ENCODE measurements at places on chromosomes 6 and 20.

GRCh38 chr6:51684603-51685002, 402.8 kb downstream of the PKHD1 start:
- no peak for DNase-seq

GRCh38 chr6:80742481-80742880, 636.0 kb downstream of the BCKDHB start:
- no peak for DNase-seq

GRCh38 chr6:68726992-68727391, 91.9 kb downstream of the ADGRB3 start:
- DNase-seq, result no peak

- DNase-seq, result no peak
Observed at GRCh38 chr6:1908784-1909183, 299.1 kb downstream of the FOXC1 start.

DNA sequence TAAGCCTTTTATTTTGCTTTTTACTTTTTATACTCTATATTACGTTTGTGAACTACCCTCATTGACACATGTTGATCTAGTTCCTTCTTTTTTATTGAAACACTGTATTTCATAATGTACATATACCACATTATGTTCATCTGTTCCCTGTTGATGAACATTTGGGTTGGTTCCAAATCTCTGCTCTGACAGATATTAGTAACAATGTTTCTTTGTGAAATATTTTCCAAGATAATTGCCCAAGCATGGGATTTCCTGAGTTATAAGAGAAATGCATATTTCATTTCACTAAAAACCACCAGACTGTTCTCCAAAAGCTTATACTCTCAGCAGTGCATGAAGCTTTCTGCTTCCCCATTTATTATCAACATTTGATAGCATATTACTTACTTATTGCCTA, 44.2 kb upstream of the TNFRSF21 start:
- no peak for DNase-seq

- DNase-seq, result no peak
Observed at GRCh38 chr6:134249759-134250602, 67.9 kb downstream of the SGK1 start.

GRCh38 chr6:25875563-25875905, 1.5 kb upstream of the SLC17A3 start:
- DNase-seq, result no peak

DNA sequence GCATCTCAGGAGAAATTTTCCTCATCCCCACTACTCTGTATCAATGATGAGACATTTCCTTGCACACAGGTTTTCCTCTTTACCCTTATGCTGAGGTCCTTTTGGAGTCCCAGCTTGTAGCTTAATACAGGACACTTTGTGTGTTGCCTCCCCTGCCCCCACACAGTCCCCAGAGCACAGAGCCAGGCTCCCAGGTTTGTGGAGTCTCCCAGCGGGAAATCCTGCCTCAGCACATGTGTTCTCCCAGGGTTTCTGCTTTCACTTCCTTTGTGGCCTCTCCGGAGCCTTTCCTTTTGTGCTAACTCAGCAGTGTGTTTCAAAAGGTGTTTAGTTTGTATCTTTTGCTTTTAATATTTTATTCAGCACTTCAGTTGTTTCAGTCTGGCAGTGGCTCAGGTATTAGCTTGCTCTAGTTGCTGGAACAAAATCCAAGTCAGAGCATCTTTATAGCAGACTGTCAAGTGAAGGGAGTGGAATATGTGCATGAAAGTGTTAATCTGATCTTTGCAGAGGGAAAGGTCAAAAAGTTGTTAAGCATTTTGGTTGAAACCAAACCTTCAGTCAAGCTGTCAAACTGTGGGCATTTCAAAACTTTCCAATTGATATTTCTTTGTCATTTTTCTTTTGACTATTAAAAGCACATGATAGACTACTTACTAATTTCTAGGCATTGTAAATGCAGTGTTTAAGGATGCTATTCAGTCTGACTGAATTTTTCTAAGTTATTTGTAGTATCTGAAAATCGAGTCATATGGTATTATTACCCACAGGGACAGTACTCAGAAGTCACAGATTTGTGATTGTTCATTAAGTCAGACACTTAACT, 8.6 kb downstream of the SNX9 start:
- DNase-seq, result no peak

DNA sequence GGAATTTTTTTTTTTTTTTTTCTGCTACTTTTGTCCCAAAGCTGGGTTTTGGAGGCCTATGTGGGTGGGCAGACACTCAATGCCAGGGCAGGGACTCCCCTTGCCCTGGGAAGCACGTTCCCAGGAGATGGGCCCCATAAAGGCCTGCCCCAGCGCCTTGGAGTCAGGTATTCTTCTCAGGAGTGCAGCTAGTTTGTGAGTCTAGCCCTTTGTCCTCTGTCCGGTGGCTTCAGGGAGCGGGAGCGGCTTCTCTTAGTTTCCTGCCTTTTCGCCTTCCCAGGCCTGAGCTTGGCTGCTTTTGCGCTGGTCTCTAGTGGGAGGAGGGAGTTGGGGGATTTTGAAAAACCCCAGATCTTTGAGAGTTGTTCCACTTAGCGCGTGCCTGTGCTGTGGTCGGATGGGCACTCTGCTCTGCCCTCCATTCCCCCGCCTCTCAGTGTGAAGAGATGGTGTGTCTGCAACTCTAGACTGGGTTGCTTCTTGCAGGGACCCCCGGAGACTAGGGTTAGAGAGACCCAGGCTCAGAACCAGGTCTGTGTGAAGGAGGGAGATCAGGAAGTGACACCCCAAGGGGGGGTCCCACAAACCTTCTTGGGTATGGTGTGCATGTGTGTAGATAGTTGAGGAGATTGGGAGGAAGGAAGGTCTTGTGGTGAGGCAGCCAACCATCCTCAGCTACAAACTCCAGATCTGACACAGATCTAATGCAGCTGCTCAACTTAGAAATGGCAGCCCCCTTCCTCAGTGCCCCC, 1.3 kb downstream of the PLCG1 start:
- DNase-seq, result no peak

DNA sequence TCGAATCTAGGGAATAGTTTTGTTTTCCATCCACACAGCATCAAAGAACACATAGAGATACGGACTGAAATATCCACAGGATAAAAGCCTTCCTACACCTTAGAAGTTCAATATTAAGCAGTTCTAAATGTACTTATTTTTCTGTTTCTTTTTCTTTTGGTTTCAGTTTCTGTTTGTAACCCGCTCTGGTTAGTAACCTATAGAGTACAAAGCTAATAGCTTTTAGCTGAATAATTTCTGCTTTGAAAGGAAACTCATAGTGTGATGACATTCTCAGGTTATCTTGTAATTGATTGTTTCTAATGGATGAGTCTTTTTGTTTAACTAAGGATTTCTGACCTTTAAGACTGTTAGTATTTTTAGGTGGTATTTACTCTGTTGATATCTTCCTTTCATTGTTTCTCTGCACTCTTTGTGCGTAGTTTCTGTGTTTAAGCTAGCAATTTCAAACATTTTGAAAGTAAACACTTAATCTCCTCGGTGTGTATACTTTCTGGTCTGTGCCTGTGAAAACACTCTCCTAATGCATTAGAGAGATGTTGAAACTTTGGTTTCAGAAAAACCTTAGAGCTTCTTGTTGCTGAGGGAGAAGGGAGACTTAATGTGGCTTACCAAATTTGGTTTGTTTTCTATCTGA, 385.5 kb downstream of the HDGFL1 start:
- DNase-seq, result no peak

DNA sequence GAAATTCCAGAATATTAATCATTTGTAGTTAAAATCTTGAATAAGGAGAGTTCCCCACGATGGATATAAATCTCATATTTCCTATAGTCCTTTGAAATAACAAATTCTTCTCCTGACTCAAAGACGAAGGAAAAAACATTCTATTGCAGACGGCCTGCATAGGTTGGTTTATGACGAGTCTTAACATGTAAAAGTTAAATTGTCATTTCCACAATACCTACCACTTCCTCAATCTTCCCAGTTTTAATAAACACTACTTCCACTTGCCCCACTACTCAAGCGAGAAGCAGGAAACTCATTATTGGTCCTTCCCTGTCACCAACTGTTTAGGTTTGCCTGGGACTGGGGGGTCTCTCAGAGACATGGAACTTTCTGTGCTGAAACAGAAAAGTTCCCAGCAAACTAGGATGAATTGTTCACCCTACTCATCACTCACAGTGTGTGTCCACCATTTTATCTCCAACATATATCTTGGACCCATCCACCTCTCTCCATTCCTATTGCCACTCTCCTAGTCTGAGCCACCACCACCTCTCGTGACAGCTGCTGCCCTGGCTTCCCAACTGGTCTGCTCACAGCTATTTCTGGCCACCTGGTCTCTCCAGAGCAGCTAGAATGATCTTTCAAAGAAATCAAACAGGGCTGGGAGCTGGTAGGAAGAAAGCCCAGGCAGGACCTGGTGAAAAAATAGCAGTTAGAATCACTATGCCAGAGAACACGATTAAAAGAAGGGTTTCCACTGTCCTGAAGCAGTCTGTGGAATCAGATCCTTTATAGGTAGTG, 15.1 kb upstream of the ZSCAN9 start:
- DNase-seq, result no peak

GRCh38 chr20:13533946-13534345, 104.8 kb downstream of the TASP1 start:
- DNase-seq, result no peak

GRCh38 chr6:126890055-126890454, 228.4 kb upstream of the RSPO3 start:
- no peak for DNase-seq

- DNase-seq, result no peak
Observed at GRCh38 chr20:43936104-43936770, 21.6 kb downstream of the TOX2 start.

DNA sequence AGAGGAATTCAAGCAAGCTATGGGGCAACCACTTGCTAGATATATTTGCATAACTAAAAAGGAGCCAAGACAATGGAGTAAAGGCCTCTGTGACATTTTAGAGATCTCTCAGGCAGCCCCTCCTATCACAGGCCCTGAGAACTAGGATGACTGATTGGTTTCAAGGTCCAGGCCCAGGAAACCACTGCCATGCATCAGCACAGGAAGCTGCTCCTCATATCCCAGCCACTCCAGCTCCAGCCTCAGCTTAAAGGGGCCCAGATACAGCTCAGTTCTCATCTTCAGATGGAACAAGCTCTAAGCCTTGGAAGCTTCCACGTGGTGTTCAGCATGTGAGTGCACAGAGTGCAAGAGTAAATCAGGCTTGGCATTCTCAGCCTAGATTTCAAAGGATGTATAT, 21.1 kb upstream of the THBS2 start:
- no peak for DNase-seq

- DNase-seq, result no peak
Observed at GRCh38 chr6:135703621-135704020, 147.9 kb upstream of the PDE7B start.

DNA sequence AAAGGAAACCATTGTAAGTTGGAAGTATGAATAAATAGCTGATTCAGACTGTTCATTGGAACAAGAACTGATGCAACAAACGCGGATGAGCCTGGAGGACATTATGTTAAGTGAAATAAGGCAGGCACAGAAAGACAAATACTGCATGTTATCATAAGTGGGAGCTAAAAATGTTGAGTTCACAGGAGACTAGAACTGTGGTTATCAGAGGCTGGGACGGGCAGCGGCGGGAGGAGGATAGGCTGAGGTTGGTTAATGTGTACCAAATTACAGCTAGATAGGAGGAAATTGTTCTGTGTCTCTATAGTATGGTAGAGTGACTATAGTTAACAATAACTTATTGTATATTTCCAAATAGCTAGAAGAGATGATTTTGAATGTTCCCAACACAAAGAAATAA, 40.8 kb downstream of the FAM229B start:
- no peak for DNase-seq

- DNase-seq, result no peak
Observed at GRCh38 chr6:147508042-147508865, at the start of gene SAMD5. TSS of gene SAMD5 (plus strand) at chr6:147508690. CDS start at chr6:147508929, 239 bp downstream.

DNA sequence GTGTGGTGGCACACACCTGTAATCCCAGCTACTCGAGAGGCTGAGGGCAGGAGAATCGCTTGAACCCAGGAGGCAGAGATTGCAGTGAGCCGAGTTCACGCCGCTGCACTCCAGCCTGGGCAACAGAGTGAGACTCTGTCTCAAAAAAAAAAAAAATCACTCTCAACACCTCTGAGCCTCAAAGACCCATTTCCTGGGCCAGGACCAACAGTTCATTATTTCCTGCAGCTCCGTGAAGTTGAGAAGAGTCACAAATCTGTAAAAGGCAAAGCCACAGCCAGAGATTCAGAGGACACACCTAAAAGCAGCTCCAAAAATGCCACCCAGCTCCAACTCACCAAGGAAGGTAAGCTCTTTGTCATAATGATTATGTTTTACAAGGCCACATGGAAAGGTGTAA, 15.2 kb upstream of the NOP56 start:
- no peak for DNase-seq

DNA sequence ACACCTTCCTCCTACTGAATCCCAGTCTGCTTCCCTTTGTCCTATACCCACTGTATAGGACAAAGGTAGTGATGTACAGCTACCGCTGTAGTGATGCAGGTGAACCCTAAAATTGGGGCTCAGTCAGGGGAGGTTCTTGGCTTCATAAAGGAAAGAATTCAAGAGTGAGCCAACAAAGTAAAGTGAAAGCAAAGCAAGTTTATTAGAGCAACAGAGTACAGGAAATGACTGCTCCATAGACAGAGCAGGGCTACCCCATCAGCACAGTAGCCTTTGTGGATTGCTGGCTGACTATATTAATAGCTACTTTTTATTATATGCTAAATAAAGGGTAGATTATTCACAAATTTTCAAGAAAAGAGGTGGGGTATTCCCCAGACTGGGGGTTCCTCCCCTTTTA, 3.3 kb upstream of the C20orf202 start:
- no peak for DNase-seq

GRCh38 chr6:41538556-41539182, 7.5 kb upstream of the FOXP4 start:
- no peak for DNase-seq

GRCh38 chr20:20452254-20452676, 84.4 kb downstream of the INSM1 start:
- peak; percentile 20 for DNase-seq

GRCh38 chr6:113671421-113671820, 185.7 kb upstream of the MARCKS start:
- DNase-seq, result no peak

GRCh38 chr6:46989398-46989797, 52.7 kb downstream of the ADGRF1 start:
- no peak for DNase-seq

DNA sequence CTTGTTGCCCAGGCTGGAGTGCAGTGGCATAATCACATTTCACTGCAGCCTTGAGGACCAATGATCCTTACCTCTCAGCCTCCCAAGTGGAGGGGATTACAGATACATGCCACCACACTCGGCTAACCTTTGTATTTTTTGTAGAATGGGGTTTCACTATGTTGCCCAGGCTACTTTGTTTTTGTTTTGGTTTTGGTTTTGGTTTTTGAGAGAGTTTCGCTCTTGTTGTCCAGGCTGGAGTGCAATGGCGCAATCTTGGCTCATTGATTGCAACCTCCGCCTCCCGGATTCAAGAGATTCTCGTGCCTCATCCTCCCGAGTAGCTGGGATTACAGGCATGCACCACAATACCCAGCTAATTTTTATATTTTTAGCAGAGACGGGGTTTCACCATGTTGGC, 105.5 kb downstream of the BMP7 start:
- DNase-seq, result no peak

GRCh38 chr6:47072667-47073066, 30.5 kb upstream of the ADGRF1 start:
- DNase-seq, result no peak
